ENCODE measurements at places on chromosomes 6 and 20.

DNA sequence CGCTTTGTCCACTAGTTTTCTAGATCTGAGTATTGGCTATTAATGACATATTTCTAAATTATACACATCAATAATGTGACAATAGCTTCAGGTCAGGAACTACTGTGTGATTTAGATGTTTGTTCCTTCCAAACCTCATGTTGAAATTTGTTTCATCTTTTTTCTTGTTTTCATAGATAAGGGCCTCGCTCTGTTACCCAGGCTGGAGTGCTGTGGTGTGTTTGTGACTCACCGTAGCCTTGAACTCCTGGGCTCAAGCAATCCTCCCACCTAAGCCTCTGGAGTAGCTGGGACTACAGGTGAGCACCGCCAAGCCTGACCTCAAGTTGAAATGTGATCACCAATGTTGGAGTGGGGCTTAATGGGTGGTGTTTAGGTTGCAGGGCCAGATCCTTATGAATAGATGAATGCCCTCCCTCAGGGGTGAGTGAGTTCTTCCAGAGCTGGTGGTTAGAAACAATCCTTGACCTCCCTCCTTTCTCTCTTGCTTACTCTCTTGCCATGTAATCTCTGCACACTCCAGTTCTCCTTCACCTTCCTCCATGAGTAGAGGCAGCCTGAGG, 5.9 kb upstream of the NQO2 start:
- no peak for DNase-seq

GRCh38 chr20:4453359-4453758, 268.4 kb upstream of the PRND start:
- DNase-seq, result peak; percentile 13

- no peak for DNase-seq
These were observed 143.4 kb upstream of the RPS6KA2 start for GRCh38 chr6:166770216-166771116.

GRCh38 chr6:30711758-30712380, 5.2 kb downstream of the MDC1 start:
- no peak for DNase-seq

GRCh38 chr6:35496841-35497570, at the start of gene TEAD3:
Gene TEAD3 (minus strand): TSS chr6:35497079.
- DNase-seq, result peak; percentile 76

DNA sequence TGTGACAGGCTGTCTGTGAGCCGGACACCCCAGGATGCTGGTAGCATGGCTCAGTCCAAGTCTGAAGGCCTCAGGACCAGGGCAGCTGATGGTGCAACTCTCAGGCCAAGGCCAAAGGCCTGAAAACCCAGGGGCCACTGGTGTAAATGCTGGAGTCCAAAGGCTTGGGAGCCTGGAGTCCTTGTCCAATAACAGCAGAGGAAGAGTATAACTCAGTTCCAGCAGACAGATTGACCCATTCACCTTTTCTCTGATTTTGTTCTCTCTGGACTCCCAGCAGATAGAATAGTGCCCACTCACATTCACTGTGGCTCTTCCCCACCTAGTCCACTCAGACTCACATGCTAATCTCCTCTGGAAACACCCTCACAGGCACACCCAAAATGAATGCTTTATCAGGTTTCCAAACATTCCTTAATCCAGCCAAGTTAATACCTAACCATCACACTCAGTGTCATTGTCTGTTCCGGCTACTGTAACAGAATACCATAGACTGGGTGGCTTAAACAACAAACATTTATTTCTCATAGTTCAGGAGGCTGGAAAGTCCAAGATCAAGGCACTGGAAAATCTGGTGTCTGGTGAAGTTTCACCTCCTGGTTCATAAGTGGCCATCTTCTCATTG, 5.0 kb upstream of the TRAF3IP2 start:
- no peak for DNase-seq

All from AG10803 (cell line).